ENCODE measurements at places on chromosomes 11 and 22. TPM values are rescaled to one million over a fixed set of nuclear protein-coding genes. Genes with fewer than 3 reads are reported as not detected.

The OR51I1 gene
- not detected for total RNA-seq

The RPUSD4 gene
- 18.3 TPM for total RNA-seq

The MIEF1 gene
- total RNA-seq: 25.9 TPM

The TEX12 gene
- total RNA-seq: not detected

The C22orf15 gene
- total RNA-seq: not detected

The NPTXR gene
- 15.3 TPM for total RNA-seq
